ENCODE measurements at places on chromosomes 4 and X. TPM values are rescaled to one million over a fixed set of nuclear protein-coding genes. Genes with fewer than 3 reads are reported as not detected.

Gene LUZP4
- total RNA-seq, result not detected

Gene ANXA3
- total RNA-seq, result 79.9 TPM

Gene HHIP
- 0.85 TPM for total RNA-seq

Gene CDKL5
- 18.0 TPM for total RNA-seq

Gene PCDH18
- total RNA-seq, result 10.1 TPM

Gene DCAF12L1
- total RNA-seq, result 4.2 TPM

Gene CXCL3
- total RNA-seq, result 2.8 TPM

Gene ARHGEF6
- total RNA-seq, result 15.8 TPM

Gene PNCK
- 1.5 TPM for total RNA-seq

Gene SPANXA1
- total RNA-seq, result not detected

Measured in kidney (tissue), 22 donors.